ENCODE measurements at places on chromosomes 2 and 18. TPM values are rescaled to one million over a fixed set of nuclear protein-coding genes. Genes with fewer than 3 reads are reported as not detected.

- H3K27ac ChIP-seq, result no peak overlapping the region
- H3K36me3 ChIP-seq, result no peaks in the 10 kb centered on the region
- no peak for DNase-seq
- H3K4me1 ChIP-seq, result no peaks in the 10 kb centered on the region
- no peaks in the 10 kb centered on the region for H3K27me3 ChIP-seq
These were observed 60.7 kb downstream of the CXCR4 start for GRCh38 chr2:136057023-136057801.

- H3K27ac ChIP-seq, result no peak overlapping the region
- no peaks in the 10 kb centered on the region for H3K4me1 ChIP-seq
- H3K4me3 ChIP-seq, result no peak overlapping the region
- H3K27me3 ChIP-seq, result no peaks in the 10 kb centered on the region
These were observed 210.5 kb downstream of the ALPK2 start for GRCh38 chr18:58418361-58418760.

GRCh38 chr18:1006304-1006703 lies 101.6 kb downstream of the ADCYAP1 start:
- no peaks in the 10 kb centered on the region for H3K27me3 ChIP-seq
- H3K4me1 ChIP-seq, result no peaks in the 10 kb centered on the region
- no peak overlapping the region for H3K27ac ChIP-seq
- no peaks in the 10 kb centered on the region for H3K36me3 ChIP-seq
- DNase-seq, result no peak

DNA sequence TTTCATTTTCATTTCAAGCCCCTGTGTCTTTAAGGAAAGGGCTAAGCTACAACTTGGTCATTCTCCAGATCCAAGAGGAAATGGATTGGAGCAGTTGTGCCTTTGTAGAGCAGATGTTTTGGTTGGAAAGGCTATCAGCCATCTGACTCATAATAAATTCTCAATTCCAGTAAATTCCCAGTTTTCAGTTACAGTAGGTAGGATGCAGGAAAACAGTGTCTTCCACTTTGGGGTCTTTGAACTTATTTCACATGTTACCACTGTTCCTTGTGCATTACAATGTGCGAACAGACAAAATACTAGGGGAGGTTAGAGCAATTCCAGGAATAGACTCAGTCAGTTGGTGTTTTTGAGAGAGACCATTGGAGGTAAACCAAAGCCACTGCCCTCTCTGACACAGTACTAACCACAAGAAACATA lies 211.9 kb downstream of the BABAM2 start:
- no peak for DNase-seq
- no peaks in the 10 kb centered on the region for H3K36me3 ChIP-seq
- peaks cover 5% of the 10 kb centered on the region for H3K4me1 ChIP-seq
- no peaks in the 10 kb centered on the region for H3K27me3 ChIP-seq

- no peak for DNase-seq
- H3K27ac ChIP-seq, result no peak overlapping the region
- H3K4me1 ChIP-seq, result peaks cover 6% of the 10 kb centered on the region
- no peak overlapping the region for H3K4me3 ChIP-seq
These were observed 13.3 kb downstream of the PPP4R3B start for GRCh38 chr2:55604027-55604565.

DNA sequence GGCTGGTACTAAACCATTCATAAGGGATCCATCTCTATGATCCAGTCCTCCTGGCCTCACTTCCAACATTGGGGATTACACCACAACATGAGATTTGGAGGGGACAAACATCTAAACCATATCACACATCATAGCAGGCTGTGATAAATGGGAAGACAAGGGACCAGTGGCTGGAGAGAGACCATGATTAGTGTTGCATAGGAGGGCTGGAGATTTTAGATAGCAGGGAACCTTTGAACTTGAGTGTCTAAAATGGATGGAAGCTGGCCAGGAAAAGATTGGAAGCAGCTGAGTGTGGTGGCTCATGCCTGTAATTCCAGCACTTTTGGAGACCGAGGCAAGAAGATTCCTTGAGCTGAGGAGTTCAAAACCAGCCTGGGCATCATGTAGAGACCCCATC lies 12.4 kb upstream of the SCG2 start:
- no peak overlapping the region for H3K4me3 ChIP-seq
- no peak overlapping the region for H3K27ac ChIP-seq
- H3K27me3 ChIP-seq, result no peaks in the 10 kb centered on the region
- H3K36me3 ChIP-seq, result no peaks in the 10 kb centered on the region

DNA sequence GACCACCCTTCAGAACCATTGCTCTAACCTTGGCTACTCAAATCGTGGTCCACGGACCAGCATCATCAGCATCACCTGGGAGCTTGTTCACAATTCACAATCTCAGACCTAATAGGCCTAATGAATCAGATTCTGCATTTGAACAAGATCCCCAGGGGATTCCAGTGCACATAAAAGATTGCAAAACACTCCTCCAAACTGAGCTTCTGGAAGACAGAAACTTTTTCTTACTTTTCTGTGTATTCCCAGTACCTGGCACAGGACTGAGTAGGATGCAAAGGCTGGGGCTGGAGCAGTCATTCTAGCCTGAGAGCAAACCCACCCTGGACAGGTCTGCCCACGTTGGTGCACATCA lies 115.1 kb upstream of the COPS8 start:
- no peaks in the 10 kb centered on the region for H3K36me3 ChIP-seq
- no peak for DNase-seq
- H3K27ac ChIP-seq, result no peak overlapping the region
- peaks cover 4% of the 10 kb centered on the region for H3K4me1 ChIP-seq

DNA sequence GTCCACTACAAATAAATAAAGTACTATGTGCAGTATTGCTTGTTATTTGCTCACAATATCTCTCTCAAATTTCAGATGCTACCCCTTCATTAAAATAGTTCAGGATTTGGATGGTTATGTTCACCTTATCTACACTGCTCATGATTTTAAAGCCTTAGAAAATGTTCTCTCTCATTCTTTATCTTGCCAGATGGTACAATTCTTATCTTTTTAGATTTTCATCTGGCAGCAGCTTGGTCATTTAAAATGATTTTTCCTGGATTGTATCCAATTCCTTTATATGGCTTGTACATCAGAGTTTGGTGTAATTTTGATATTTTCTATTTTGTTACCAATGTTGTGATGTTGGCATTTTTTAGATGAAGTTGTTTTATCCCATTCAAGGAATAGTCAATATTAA lies 10.1 kb upstream of the ADAM23 start:
- H3K4me3 ChIP-seq, result no peak overlapping the region
- no peak overlapping the region for H3K27ac ChIP-seq
- H3K36me3 ChIP-seq, result no peaks in the 10 kb centered on the region
- no peak for DNase-seq
- H3K4me1 ChIP-seq, result no peaks in the 10 kb centered on the region
- no peaks in the 10 kb centered on the region for H3K27me3 ChIP-seq

DNA sequence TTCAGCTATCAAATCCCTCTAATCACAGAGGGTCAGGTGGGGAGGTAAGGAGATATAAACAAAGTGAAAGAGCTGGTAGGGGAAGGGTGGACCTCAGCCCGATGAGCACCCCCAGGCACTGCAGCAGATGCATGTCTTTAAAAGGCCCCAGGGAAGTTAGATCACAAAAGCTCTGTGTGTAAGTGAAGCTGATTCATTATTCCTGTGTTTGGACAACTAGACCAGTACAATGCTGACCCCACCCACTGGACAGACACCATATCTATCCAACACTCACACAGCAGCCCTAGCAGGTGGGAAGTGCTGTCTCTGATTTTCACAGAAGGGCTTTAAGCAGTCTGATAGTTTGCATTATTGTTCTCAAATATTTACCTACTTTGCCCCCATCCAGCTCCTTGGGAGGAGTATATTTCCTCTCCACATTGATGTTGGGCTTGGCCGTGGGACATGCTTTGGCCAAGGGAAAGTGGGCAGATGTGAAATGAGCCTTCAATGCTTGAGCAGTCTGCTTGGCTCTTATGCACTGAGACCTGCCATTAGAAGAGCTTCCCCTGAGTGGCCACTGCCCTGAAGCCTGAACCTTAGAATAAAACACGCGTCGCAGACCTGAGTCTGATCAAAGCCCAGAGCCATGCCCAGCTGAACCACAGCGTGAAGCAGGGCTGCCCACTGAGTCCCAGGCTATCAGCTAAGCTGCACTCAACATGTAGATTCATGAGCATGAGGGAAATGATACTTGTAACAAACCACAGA lies 111.4 kb downstream of the COPS8 start:
- peaks cover 12% of the 10 kb centered on the region for H3K4me1 ChIP-seq
- H3K27me3 ChIP-seq, result no peaks in the 10 kb centered on the region
- no peaks in the 10 kb centered on the region for H3K36me3 ChIP-seq
- H3K27ac ChIP-seq, result no peak overlapping the region

- no peaks in the 10 kb centered on the region for H3K36me3 ChIP-seq
- no peaks in the 10 kb centered on the region for H3K27me3 ChIP-seq
- no peaks in the 10 kb centered on the region for H3K4me1 ChIP-seq
- H3K4me3 ChIP-seq, result no peak overlapping the region
These were observed 54.7 kb downstream of the VWC2L start for GRCh38 chr2:214465363-214466146.

- H3K36me3 ChIP-seq, result no peaks in the 10 kb centered on the region
- DNase-seq, result no peak
- no peak overlapping the region for H3K27ac ChIP-seq
- H3K4me1 ChIP-seq, result no peaks in the 10 kb centered on the region
These were observed 210.4 kb downstream of the TMEM163 start for GRCh38 chr2:134508391-134508790.

DNA sequence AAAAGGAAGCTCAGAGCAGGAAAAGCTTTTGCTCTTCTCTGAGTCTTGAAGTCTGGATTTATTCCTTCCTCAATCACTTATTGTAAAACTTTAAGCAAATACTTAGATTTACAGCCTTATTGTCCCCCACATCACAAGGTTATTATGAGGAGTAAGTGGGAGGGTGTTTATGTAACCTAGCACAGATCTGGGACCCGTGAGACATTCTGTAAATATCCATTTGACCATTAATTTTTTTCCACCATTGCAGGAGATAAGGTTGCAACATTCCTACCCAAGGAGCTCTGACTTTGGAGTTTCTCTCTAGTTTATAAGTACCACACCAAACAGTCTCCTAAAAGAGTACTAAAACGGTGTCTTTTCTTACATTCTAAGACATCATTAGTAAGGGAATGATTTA lies 52.1 kb upstream of the CTIF start:
- no peaks in the 10 kb centered on the region for H3K27me3 ChIP-seq
- H3K4me3 ChIP-seq, result no peak overlapping the region
- H3K4me1 ChIP-seq, result peaks cover 11% of the 10 kb centered on the region
- H3K27ac ChIP-seq, result no peak overlapping the region
- no peaks in the 10 kb centered on the region for H3K36me3 ChIP-seq

DNA sequence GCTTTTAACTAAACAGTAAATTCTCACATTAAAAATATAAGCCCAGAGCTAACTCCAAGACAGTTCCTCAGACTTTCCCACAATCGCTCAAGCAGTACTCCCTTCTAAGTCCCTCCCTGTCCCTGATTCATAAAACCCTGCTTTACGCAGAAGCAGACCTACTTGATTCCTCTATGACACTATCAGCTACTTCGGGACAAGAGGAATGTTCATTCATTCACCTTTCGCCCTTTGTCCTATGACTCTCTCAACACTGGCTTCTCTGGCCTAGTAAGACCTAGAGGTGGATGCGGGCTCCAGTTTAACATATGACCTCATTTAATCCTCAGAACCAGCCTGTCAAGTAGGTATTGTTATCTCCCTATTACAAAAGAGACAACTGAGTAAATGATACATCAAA lies 10.2 kb downstream of the LPIN2 start:
- H3K4me3 ChIP-seq, result no peak overlapping the region
- no peak for DNase-seq
- H3K27me3 ChIP-seq, result no peaks in the 10 kb centered on the region
- H3K4me1 ChIP-seq, result peaks cover 8% of the 10 kb centered on the region

- H3K36me3 ChIP-seq, result no peaks in the 10 kb centered on the region
- H3K27ac ChIP-seq, result no peak overlapping the region
- no peak for DNase-seq
- H3K4me1 ChIP-seq, result peaks cover 4% of the 10 kb centered on the region
These were observed 11.8 kb downstream of the SLC3A1 start for GRCh38 chr2:44286884-44287638.

DNA sequence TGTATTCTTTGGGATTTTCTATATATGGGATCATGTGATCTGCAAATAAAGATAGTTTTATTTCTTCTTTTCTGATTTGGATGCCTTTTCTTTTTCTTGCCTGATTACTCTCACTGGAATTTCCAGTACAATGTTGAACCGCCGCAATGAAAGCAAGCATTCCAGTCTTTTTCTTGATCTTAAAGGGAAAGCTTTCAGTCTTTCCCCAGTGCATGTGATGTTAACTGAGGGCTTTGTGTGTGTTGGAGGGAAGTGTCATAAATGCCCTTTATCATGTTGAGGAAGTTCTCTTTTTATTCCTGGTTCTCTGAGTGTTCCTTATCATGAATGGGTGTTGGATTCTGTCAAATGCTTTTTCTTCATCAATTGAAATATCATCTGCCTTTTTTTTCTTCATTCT lies 16.9 kb upstream of the CYBRD1 start:
- H3K4me1 ChIP-seq, result no peaks in the 10 kb centered on the region
- H3K27me3 ChIP-seq, result no peaks in the 10 kb centered on the region
- H3K4me3 ChIP-seq, result no peak overlapping the region
- DNase-seq, result no peak
- H3K36me3 ChIP-seq, result no peaks in the 10 kb centered on the region

DNA sequence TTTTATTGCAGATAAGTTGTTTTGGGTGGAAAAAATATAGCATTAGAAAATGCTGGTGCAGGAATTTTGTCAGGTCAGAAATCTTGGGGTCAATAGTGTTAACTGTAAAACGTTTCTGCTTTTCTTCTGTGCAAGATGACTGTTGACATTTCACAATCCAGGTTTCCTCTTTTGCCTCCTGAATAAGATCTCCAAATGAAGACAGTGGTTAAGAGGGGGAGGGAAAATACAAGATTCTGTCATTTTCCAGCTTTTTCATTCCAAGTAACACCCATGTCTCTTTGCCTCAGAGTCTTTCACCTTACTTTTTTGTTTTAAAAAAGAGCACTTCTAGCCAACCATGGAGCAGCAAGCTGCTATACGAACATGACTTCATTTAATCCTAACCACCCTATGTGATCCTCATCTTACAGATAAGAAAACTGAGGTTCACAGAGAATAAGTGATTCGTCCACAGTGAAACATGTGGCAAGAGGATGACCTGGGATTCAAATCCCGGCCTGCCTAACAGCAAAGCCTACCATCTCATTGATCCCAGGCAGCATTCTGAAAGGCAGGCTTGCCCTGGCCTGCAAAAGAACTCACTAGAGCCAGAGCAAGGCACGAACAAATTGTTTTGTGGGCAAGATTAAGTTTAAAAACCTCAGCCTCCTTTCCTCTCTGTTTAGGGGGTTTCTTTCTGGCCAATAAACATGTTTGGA lies 3.0 kb downstream of the PLEK start:
- H3K4me1 ChIP-seq, result no peaks in the 10 kb centered on the region
- H3K36me3 ChIP-seq, result no peaks in the 10 kb centered on the region
- no peak overlapping the region for H3K4me3 ChIP-seq
- no peak for DNase-seq
- no peak overlapping the region for H3K27ac ChIP-seq

GRCh38 chr2:176668912-176669311 lies 399.7 kb downstream of the MTX2 start:
- H3K27ac ChIP-seq, result no peak overlapping the region
- H3K27me3 ChIP-seq, result no peaks in the 10 kb centered on the region
- peaks cover 2% of the 10 kb centered on the region for H3K4me1 ChIP-seq
- no peak overlapping the region for H3K4me3 ChIP-seq
- H3K36me3 ChIP-seq, result no peaks in the 10 kb centered on the region

C2orf15 gene
- 0.52 TPM for total RNA-seq

SATB2 gene
- 6.3 TPM for total RNA-seq

B3GNT7 gene
- 14.3 TPM for total RNA-seq

DPYSL5 gene
- 0.11 TPM for total RNA-seq

MALT1 gene
- total RNA-seq, result 14.5 TPM

ARHGAP28 gene
- 20.8 TPM for total RNA-seq

Measured in ovary (tissue), 10 donors.